ENCODE measurements at places on chromosomes 5 and 9.
A peak's percentile ranks its signal among the peaks of the same experiment; 100 is the strongest.

DNA sequence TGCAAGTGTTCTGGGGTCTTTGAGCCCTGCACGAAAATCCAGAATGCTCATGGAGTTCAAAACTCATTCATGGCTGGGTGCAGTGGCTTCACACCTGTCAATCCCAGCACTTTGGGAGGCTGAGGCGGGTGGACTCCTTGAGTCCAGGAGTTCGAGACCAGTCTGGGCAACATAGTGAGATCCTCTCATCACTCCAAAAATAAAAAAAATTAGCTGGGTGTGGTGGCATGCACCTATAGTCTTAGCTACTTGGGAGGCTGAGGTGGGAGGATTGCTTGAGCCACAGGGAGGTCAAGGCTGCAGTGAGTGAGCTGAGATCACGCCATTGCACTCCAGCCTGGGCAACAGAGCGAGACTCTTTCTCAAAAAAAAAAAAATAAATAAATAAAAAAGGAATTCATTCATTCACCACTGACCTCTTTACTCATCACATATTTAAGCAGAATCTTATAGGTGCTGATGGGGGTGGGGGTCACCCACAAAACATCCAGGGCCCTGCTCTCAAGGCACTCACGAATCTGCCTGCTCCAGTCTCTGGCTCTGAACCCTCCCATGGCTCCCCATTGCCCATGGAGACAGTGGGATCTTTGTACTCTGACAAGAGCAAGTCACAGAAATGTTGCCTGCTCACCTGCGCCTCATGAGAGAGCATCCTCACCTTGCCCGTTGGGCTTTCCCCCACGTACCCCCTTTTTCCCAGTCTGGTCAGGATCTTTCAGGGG is 76.7 kb upstream of the IER5L start:
- DNase-seq = no peak

- no peak for DNase-seq
These were observed 47.6 kb upstream of the SHOC1 start for GRCh38 chr9:111842313-111842712.

DNA sequence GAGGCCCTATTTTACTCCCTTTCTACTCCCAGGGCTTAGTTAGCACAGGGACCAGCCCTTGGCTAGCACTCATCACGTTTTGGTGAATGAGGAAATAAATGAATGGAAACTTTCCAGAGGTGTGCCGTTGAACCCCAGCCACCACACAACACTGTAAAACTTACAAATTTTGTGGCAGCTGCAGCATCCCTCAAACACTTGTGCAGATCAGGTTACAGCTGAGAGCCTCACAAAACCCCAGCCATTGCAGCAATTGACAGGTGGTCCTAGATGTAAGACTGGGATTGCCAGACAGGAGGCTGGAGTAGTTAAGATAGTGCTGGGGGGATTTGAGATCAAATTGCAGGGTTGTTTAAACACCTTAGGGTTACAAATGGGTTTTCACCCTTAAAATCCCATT is 482.2 kb upstream of the KIF2A start:
- DNase-seq = no peak

GRCh38 chr5:139871614-139872013 is 76.0 kb downstream of the PSD2 start:
- DNase-seq = no peak

DNA sequence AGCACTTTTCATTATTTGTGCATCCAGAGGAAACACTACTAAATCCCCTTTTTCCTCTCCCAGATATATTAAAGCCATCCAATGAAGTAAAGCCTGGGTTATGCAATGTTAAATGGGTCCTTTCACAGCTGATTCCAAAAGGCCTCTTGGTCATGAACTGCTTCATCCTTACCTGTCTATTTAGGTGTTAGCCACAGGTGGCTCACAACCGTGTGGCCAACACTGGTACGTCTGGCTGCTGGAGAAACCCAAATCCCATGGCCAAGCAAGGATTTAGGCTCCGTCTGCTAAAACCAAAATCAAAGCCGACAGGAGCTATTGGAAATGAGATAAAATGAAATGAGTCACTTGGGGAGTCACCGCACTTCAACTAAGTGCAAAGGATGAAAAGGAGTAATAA is 193.9 kb downstream of the ADCY2 start:
- DNase-seq = no peak

GRCh38 chr5:170423692-170424091 is 34.5 kb upstream of the KCNMB1 start:
- DNase-seq = no peak

DNA sequence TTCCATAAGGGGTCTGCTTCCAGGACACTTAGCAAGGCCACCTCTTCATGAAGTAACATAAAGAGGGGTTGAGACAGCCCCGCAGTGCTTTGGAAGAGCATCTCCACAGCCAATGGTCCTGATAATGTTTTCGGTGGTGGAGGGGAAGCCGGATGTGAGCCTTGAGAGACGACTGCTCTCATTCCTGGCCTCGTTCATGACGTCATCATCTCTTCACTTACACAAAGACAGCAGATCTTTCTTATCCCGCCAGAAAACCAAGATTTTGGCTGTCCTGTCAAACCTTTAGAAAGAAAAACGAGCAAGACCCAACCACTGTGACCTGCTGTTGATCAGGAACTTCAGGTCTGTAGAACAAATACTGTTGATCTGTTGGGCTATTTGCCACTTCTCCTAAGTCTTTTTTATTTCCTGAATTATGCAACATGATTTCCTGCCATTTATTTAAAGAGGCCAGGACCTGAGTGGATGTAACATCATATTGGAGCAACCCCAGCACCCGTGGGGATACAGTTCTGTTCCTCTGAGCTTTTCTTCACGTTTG is 89.0 kb upstream of the IRX2 start:
- DNase-seq = no peak

DNA sequence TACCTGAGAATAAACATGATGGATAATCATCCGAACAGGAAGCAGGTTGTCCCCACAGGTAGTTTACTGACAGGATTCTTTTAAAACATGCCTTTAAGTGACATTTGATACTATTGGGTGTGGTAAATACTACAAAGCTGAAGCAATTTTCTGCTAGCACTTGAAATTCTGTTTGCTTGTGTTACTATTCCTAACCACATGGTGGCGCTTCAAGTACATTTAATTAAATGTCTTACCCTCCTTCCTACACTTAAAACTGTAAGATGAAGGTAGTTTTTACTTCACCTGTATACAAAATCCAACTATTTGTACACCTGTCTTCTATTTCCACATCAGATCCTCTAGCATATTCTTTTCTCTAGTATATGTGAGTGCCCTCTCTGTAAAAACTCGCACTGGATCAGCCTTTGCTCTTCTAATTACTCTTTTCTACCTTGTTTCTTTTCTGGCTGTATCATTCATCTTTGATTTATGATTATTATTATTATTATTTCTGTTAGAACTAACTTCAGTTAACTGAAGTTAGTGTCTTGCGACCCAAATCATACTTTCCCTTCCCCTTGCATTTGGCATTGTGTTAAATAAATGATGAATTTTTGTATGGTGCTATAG is 18.4 kb downstream of the SLC25A46 start:
- DNase-seq = no peak

- DNase-seq = no peak
These were observed 28.6 kb upstream of the TMEM250 start for GRCh38 chr9:136147038-136147889.

- no peak for DNase-seq
These were observed 46.5 kb downstream of the P4HA2 start for GRCh38 chr5:132181011-132181629.

DNA sequence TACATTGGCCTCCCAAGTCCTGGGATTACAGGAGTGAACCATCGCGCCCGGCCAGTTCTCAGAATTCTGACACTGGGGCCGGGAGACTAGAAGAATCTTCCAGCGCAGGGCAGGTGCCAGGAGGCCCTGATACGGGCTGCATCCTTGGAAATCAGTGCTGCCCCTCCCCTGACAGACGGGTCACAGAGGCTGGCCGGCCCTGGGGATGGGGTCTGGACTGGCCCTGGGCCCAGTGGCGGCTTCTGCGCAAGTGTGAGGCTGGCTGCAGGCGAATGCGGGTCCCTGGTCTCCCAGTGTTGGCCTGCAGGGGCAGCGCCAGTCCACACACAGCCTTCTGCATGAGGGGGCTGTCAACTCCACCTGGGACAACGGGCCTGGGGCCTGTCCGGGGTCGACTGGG is 831 bp upstream of the TBC1D9B start:
- no peak for DNase-seq

- no peak for DNase-seq
These were observed 31.1 kb upstream of the IQGAP2 start for GRCh38 chr5:76371960-76372322.

DNA sequence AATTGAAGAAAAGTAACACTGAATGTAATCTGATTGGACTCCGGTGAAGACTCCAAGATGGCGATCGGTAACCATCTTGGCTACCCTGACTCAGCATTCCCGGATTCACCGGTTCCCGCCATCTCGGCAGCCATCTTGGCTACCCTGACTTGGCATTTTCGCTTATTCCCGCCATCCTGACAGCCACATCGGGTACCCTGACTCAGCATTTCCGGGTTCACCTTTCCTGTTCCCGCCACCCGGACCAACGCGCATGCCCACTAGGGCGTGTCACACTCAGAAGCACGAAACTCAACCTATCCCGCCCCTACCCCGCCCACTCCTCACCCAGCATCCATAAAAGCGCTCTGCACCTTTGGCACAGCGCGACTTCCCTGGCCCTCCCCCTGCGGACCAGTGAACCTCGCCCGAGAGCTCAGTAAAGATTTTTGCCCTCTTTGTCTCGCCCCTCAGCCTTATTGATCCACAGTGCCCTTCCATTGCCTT is 17.2 kb downstream of the SPTLC1 start:
- DNase-seq = peak; percentile 57

DNA sequence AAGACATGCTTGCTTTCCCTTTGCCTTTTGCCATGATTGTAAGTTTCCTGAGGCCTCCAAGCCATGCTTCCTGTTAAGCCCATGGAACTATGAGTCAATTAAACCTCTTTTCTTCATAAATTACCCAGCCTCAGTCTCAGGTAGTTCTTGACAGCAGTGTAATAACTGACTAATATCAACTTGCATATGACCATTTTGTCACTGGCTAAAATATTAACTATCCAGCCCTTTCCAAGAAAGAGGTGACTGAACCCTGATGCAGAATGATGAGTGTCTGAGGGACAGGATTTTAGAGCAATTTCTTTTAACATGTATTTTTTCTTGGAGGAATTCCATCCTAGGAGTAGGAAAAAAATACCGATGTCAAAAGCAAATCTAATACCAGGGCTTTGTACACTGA is 266.1 kb downstream of the SEMA5A start:
- DNase-seq = no peak

GRCh38 chr5:45094876-45095440 is 286.2 kb downstream of the MRPS30 start:
- DNase-seq = no peak

GRCh38 chr9:36987891-36988290 is 46.2 kb downstream of the PAX5 start:
- DNase-seq = no peak

- DNase-seq = no peak
These were observed 20.2 kb upstream of the SMIM15 start for GRCh38 chr5:61182449-61182848.

GRCh38 chr9:68708513-68708912 is 3.5 kb downstream of the PIP5K1B start:
- DNase-seq = no peak

DNA sequence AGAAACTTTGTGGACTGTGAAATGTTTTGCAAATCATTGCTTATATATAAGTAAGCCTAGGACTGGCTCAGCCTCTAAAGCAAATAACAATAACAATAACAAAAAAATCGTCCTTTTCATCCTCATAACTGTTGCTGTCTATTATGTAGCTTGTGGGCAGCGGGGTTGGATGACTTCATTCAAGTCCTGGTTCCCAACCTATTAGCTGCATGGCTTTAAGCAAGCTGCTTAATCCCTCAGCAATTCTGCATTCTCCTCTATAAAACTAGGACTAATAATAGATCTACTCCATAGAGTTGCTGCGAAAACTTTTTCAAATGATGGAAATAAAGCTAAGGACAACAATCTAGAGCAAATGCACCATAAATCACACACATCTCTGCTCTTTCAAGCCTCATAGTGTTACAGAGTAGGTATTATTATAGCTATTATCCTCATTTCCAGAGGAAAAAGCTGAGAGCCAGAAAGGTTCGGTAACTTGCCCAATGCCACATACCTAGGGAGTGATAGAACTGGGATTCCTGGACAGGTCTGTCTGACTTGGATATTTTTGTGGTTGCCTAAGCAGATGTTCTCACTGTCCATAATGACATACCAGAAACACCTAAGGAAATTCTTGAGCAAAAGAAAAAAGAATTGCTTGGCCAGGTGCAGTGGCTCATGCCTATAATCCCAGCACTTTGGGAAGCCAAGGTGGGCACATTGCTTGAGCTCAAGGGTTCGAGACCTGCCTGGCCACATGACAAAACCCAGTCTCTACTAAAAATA is 98.8 kb upstream of the ADRA1B start:
- no peak for DNase-seq

DNA sequence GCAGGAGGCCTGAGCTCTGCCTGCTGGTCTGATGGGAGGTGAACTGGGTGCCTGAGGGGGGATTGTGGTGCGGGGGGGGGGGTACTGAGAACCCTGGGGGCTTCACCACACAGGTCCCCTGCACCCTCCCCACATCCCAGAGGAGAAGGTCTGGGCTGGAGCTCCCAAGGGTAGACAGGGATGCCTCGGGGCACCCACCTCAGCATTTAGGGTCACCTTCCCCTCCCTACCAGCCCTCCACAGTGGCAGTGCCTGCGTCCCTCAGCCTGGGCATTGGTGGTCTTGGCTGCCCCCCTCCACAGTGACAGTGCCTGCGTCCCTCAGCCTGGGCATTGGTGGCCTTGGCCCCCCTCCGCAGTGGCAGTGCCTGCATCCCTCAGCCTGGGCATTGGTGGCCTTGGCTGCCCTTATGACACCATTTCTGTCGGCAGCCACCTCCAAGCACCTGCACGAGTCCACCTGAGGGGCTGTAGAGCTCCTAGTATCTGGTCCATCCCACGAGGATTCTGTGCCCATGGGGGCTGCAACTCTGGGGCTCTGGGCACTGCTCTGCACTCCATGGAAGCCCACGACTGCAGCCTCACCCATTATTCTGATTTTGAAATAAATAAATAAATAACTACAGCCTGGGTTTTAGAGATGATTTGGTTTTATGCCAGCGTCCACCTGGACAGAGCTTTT is 21.5 kb downstream of the NKD2 start:
- DNase-seq = no peak

DNA sequence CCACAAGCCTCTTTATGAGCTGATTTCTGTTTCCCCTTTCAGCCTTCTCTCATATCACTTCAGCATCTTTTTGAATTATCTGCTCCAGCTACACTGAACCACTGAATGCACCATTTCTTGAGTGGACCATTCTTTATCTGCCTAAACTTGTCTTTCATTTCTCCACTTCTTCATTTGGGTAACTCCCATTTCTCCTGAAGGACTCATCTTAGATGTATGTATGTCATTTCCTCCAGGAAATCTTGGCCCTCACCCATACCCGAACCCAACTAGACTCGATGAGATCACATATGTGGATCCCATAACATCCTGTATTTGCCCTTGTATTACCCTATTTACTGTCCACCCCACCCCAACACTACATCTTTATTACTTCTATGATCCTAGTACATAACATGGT is 249.8 kb downstream of the KIF4B start:
- DNase-seq = no peak

- DNase-seq = no peak
These were observed 194.5 kb upstream of the RIOK2 start for GRCh38 chr5:97377582-97377981.
